T-helper 17 cell (primary cell): ENCODE measurements at places on chromosomes 7 and 10. TPM values are rescaled to one million over a fixed set of nuclear protein-coding genes. Genes with fewer than 3 reads are reported as not detected.

POM121C gene
- 84.4 TPM for total RNA-seq

TUBAL3 gene
- total RNA-seq: not detected

CAMK2G gene
- 52.6 TPM for total RNA-seq

IL2RA gene
- 59.2 TPM for total RNA-seq

ZNF775 gene
- total RNA-seq: 2.1 TPM

CYP26A1 gene
- total RNA-seq: not detected

PDSS1 gene
- 5.1 TPM for total RNA-seq

DENND2A gene
- not detected for total RNA-seq

SNX8 gene
- 8.6 TPM for total RNA-seq

ADAM8 gene
- total RNA-seq: 157 TPM

KNDC1 gene
- 1.1 TPM for total RNA-seq

VWDE gene
- 5.8 TPM for total RNA-seq

SHH gene
- not detected for total RNA-seq

VCL gene
- total RNA-seq: 79.1 TPM

NPFFR1 gene
- total RNA-seq: not detected

CFAP46 gene
- total RNA-seq: not detected

TRIM4 gene
- 25.3 TPM for total RNA-seq

PTPN20 gene
- 0.34 TPM for total RNA-seq

GPR158 gene
- not detected for total RNA-seq

WIPF3 gene
- total RNA-seq: not detected

ZP3 gene
- total RNA-seq: 6.1 TPM

CPA4 gene
- total RNA-seq: not detected

PGAM2 gene
- total RNA-seq: 0.92 TPM

FAM131B gene
- 0.42 TPM for total RNA-seq

ANKRD2 gene
- total RNA-seq: not detected

ANXA8 gene
- total RNA-seq: not detected

AGMO gene
- not detected for total RNA-seq

IFIT1 gene
- total RNA-seq: 1.9 TPM

DGKI gene
- total RNA-seq: 0.02 TPM

PYROXD2 gene
- 21.5 TPM for total RNA-seq

CALY gene
- total RNA-seq: 1.9 TPM

ATOH7 gene
- total RNA-seq: not detected

CYP2E1 gene
- total RNA-seq: 12.3 TPM

IRF5 gene
- total RNA-seq: 12.5 TPM

ZCWPW1 gene
- total RNA-seq: 5.1 TPM

SPACDR gene
- 1.7 TPM for total RNA-seq

SLC25A40 gene
- 20.2 TPM for total RNA-seq

PON2 gene
- 8.2 TPM for total RNA-seq

CPA2 gene
- not detected for total RNA-seq

RNF148 gene
- total RNA-seq: not detected

SKIDA1 gene
- total RNA-seq: 0.37 TPM

PLXNA4 gene
- 9.5 TPM for total RNA-seq

C10orf105 gene
- 0.37 TPM for total RNA-seq
